Activated naive CD4-positive, alpha-beta T cell (primary cell): ENCODE measurements at places on chromosomes 11 and 22.

GRCh38 chr22:28358312-28358711, 321.3 kb downstream of the TTC28 start:
- no peak for DNase-seq

GRCh38 chr11:94128291-94128745, 323 bp upstream of the PANX1 start:
- DNase-seq, result no peak

DNA sequence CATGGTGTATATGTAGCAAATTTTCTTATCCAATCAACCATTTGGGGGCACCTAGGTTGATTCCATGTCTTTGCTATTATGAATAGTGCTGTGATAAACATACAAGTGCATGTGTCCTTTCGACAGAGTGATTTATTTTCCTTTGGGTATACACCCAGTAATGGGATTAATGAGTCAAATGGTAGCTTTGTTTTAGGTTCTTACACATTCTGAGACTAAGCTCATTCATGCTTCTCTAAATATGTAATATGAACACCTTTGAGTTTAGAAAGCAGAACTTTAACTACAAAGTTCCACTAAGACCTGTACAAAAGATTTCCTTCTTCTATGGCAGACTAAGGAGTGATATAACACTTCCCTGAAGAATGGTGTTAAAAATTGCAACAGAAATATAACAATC, 627.0 kb downstream of the KCNA4 start:
- DNase-seq, result no peak

- DNase-seq, result no peak
Measured at GRCh38 chr11:70315716-70316115, 45.2 kb downstream of the PPFIA1 start.

DNA sequence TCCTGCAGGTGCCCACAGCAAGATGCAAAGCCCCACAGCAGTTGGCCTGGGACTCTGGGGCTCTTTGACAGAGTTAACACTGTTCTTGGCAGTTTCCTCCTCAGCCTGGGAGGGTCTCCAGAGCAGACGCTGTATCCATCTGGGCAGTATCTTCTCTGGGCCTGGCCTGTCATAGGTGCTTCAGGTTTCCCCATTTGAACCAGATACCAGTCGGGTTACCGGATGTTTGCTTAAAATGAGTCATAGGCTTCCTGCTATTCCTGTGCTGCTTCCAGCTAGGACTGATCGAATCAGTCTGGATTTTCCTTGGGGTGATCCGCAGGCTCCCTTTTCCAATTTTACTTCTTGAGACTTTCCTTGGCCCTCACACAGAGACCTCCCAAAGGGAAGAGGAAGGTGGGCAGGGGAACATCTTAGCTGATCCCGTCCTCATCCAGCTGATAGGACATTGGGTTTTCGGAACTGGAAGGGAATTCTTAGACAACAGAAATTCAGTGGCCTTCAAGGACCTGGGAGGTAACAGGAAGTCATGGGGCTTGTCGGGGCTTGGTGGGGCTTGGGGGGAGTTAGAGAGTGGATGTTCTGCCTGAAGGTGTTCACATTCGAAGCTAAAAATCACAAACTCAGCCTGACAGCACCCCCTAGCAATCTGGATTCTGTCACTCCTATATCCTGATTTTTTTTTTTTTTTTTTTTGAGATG, 2.4 kb upstream of the RANGAP1 start:
- DNase-seq, result no peak

DNA sequence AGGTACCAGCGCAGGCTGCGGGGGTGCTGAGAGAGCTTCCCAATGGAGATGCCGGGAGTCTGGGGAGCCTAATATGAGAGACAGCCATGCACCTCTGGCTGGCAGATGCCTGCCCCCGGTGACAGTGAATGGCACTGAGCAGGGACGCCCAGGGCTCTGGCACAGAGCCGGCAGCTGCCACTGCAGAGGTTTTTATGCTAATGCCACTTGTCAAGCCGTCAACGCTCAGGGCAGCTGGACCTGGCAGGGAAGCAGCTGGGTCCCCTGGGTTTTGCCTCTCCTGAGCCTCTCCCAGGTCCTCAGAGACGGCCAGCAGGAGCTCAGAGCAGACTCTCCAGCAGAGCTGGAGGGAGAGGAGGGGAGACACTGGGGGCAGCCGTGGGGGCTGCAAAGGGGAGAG, 573.6 kb downstream of the BUD13 start:
- no peak for DNase-seq

- DNase-seq, result no peak
Measured at GRCh38 chr22:20389288-20389687, 4.7 kb upstream of the ZNF74 start.

- DNase-seq, result no peak
Measured at GRCh38 chr11:3949125-3949524, 93.7 kb downstream of the STIM1 start.

- no peak for DNase-seq
Measured at GRCh38 chr22:50206599-50206998, 5.8 kb downstream of the SELENOO start.

DNA sequence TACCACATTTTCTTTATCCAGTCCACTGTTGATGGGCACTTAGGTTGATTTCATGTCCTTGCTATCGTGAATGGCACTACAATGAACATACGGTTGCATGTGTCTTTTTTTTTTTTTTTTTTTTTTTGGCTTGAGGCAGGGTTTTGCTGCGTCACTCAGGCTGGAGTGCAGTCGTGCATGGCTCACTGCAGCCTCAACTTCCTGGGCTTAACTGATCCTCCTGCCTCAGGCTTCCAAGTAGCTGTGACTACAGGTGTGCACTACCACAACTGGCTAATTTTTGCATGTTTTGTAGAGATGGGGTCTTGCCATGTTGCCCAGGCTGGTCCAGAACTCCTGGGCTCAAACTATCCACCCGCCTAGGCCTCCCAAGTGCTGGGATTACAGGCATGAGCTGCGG, 1.5 kb upstream of the CCDC90B start:
- DNase-seq, result no peak
